Right ventricle myocardium superior (tissue), 1 donor: ENCODE measurements at places on chromosomes 11 and 22. TPM values are rescaled to one million over a fixed set of nuclear protein-coding genes. Genes with fewer than 3 reads are reported as not detected.

The C1QTNF4 gene
- total RNA-seq, result 0.48 TPM

The PDE3B gene
- total RNA-seq, result 5.3 TPM

The CDPF1 gene
- 5.4 TPM for total RNA-seq

The KCNQ1OT1 gene
- total RNA-seq, result 0.35 TPM

The CEND1 gene
- total RNA-seq, result 0.19 TPM

The TMEM191C gene
- 0.65 TPM for total RNA-seq

The KRTAP5-11 gene
- not detected for total RNA-seq

The MS4A3 gene
- total RNA-seq, result not detected

The XKR3 gene
- not detected for total RNA-seq

The RASL10A gene
- total RNA-seq, result 1.3 TPM

The DTX4 gene
- 1.7 TPM for total RNA-seq

The SAA1 gene
- total RNA-seq, result 6.9 TPM

The TEX12 gene
- total RNA-seq, result not detected

The RBFOX2 gene
- 74.4 TPM for total RNA-seq

The ST14 gene
- 1.8 TPM for total RNA-seq

The OR4C13 gene
- total RNA-seq, result not detected

The CBLIF gene
- not detected for total RNA-seq

The DBX1 gene
- not detected for total RNA-seq

The LDHA gene
- 302 TPM for total RNA-seq

The KDM4E gene
- not detected for total RNA-seq

The KCNJ11 gene
- 27.7 TPM for total RNA-seq

The MIOX gene
- not detected for total RNA-seq
